EL (cell line): ENCODE measurements at places on chromosomes 7 and 10.
A peak's percentile ranks its signal among the peaks of the same experiment; 100 is the strongest.

DNA sequence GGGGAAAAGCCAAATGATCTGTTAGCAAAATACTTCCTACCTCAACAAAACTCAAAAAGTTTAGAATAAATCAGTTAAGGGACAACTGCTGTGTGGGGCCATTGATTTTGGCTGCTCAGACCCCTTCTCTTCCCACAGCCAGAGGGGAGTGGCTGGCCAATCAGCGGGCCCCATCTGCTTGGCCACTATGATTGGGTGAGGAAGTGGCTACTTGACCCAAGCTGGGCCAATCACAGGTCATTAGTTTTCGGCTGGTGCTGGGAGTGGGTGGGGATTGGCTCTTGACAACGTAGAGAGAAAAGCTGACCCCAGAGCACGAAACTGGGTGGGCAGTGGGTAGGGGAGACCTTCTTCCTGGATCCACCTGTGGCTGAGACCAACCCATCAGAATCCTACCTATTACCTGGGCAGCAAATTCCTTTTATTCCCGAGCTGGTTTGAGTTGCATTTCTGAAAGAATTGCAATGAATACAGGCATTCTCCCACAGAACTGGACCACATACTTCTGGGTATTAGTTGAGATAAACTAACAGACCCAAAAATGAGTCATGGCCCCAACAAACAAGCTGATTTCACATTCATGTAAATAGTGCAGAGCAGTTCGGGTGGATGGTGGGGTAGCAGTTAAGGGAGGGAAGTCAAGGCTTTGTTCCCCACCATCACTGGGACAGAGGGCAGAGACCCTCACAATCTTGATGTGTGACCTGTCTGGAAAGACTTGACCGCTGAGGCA lies 35.6 kb upstream of the HMX3 start:
- no peak for DNase-seq

DNA sequence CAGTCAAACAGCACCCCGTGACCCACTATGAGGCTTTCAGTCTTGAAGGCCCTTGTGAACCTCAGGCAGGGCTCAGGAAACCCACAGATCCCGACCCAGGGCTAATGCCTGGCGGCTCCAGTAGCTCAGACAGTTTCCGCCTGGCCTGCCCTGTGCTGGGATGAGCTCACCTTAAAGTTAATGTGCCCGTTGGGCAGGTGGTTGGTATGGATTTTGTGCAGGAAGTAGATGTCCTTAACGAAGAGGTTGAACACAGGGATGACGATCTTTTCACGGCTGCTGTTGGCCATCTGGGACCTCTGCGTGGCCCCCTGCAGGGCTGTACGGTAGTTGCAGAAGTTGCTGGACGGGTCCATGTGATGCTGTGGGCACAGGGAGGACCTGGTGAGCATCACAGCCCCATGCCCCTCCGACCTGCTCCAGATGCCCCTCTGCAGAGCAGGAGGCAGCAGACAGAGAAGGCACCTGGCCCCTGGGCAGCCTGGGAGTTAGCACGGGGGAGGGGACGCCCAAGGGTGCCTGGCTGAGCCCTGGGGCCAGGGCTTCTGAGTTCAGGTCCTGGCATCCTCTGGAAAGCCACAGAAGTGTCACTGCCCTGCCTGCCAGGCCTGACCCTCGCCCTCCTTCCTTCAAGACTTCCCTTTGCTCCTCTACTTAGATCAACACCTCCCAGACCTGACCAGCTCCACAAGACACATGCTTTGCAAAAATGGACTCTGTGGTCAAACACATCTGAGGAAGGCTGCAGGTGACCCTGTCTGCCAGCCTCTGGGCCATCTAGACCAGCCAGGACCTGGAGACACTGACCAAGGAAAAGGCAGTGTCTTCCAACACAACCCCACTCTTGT lies 59.8 kb downstream of the CSGALNACT2 start:
- DNase-seq: peak; percentile 45

DNA sequence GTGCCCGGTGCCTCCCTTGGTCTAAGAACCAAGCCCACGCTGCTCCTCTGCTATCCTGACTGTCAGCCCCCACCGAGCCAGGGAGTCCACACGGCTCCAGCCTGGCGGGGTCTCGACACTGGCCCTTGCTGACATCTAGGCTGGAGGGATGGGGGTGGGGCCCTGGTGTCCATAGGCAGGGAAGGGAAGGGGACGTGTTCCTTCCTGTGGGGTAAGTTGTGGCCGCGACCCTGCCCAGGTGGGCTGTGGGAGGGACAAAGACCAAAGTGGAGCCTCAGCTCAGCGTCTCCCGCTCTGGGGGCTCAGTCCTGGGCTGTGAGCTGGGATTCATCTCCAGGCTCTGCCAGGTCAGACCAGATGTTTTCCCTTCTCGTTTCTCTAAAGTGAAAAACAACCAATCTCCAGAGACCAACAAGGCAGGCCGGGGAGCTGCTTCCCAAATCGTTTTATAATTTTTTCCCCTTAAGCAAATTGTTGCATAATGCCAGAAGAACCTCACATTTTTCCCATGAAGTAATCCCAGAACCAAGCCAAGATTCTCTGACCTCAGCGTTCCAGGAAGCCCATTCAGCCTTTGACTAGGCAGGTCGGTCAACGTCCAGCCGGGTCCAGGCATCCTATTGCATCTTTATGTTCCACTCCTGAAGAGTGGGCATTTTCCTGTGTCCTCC lies 101.2 kb downstream of the RGS10 start:
- DNase-seq: peak; percentile 93

DNA sequence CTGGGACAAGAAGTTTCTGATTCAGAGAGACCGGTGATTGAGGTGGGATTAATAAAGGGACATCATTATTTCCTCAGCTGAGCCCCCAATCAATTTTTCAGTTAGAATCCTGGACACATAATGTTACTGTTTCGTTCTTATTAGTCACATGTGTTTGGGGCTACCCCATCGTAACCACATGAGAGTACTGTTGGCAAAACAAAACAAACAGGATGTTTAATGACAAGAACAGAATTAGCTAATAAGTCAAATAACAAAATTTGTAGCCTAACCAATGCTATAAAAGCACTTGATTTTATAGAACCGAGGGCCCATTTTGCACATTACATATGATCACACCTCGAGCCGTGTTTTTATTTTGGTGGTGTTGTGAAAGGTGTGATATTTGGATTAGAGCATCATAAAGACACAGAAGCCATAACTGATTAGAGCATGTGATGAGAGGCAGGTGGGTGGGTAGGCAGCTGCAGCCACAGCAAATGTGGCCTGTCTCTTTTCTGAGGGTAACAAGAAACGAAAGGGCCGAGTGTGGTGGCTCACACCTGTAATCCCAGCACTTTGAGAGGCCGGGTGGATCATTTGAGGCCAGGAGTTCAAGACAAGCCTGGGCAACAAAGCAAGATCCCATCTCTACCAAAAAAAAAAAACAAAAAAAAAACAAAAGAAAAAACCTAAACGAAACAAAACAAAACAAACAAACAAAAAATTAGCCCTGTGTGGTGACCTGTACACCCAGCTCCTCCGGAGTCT lies 1.8 kb upstream of the VWC2 start:
- DNase-seq: no peak

DNA sequence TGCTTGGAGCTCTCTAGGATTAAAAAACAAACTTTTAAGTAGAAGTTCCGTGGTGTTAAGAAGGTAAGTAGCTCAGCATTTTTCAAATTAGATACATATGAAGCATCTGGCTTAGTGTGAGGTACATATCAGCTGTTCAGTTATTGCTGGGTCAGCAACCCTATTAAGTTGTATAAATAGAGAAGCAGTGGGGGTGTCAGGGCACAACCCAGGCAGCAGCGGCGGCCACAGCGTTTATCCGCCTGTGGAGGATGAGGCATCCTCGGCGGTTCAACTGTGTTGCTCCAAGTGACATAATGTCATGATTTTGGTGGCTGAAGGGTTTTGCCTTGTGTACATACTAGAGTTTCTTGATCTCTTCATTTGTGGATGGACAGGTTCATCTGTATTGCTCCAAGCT lies 54.6 kb upstream of the KIF5B start:
- no peak for DNase-seq
